ENCODE measurements at places on chromosomes 5 and 9.

- no peak for DNase-seq
Measured at GRCh38 chr9:70400107-70400892, 14.2 kb downstream of the KLF9 start.

- no peak for DNase-seq
Measured at GRCh38 chr5:100553209-100553608, 18.0 kb downstream of the FAM174A start.

DNA sequence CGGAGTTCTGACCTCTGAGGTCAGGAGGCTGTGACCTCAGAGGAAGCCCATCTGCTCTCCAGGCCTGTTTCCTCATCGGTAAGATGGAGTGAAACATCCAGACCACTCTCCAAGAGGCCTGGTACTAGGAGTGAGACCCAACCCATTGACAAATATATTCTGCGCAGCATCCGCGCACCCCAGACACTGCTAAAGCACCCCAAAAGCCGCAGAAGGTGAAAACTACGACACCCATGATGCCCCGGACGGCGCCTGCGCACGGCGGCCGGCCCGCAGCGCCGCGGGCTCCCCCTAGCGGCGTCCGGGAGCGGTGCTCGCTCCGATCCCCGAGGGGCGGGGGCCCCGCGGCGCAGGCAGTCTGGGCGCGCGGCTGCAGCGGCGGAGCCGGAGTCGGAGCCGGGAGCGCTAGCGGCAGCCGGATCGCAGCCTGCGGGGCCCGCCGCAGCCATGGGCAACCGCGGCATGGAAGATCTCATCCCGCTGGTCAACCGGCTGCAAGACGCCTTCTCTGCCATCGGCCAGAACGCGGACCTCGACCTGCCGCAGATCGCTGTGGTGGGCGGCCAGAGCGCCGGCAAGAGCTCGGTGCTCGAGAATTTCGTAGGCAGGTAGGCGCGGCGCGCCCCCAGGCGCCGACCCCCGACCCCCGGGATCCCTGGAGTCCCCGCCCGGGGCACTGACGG lies at the start of gene DNM1:
Gene DNM1 (plus strand): TSS at position 356 of the 683 bp plus-strand sequence. CDS start 92 bp downstream, at position 448.
- peak; percentile 75 for DNase-seq

DNA sequence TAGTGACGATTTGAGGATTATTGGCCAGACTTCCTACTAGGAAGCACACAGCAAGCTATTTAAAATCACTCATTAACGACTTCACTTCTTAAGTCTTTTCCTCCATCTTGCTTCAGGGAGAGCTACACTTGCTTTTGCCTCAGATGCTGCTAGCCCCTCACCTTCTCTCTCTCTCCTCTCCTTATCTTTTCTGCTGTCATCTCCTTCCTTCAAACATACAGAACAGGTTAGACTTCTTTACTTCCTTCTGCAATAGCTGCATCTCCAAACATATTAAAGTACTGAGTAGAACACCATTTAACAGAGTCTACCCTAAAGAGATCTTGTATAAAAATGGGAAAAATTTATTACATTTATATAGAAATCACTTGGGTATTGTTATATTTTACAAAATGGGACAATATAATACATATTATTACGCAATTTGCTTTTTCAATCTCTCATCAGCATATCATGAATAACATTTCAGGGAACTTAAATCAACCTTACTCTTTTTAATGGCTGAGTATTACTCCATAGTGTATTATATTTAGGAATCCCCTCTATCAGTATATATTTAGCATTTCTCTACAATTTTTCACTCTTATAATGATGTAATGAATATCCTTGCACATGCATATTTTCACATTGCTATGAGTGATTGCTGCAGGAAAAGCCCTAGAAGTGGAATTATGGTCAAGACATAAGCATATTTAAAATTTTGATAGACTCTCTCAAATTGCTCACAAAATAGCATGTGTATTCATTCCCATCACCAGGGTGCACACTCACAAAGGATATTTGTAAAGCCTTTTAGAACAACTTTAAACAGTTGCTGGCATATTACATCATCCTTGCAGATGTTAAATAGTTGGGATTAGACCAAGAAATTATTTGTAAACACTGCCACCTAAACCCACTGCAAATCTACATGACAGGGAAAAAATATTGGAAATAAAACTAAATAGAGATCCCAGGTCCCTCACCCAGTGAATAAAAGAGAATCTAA lies 164.5 kb upstream of the NFIB start:
- DNase-seq: no peak

- DNase-seq: no peak
Measured at GRCh38 chr5:166909040-166909439, 1382.4 kb upstream of the WWC1 start.

- no peak for DNase-seq
Measured at GRCh38 chr5:668283-668995, 24.7 kb downstream of the TPPP start.

DNA sequence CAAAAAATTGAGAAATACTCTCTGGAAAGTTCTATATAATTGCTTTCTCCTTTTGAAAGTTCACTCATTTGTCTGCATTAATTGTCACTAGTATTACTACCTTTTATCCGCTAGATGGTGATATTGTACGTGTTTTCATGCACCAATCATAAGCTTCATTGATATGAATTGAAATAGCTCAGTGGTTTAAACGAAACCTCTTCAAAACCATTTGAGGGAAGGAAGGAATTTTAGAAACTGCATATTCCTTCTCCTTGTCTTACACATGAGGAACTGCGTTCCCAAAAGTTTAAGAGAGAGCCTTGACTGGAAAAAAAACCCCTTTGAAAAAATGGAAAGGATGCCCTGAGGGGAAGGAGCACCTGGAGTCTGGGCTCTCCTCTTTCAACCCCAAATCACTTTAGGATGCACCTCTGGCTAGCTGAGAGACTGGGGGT lies 98.6 kb downstream of the YTHDC2 start:
- peak; percentile 23 for DNase-seq

DNA sequence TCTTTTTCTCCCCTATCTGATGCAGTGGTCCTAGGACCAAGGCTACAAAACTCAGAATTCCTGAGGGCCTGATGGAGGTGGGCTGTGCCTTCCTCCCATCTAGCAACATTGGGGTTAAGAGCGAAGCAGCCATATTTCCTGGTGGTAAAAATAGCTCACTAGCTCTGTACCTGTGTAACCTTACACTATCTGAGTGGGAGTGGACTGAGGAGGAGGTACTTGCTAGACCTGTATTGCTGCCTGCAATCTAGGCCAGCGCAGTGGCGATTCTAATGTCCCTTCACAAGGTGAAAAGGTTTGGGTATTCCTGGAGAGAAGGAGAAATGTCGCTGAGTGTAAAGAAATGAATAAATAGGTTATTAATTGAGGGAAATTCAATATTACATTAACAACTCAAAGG lies 80.2 kb upstream of the LIFR start:
- DNase-seq: no peak

GRCh38 chr5:32909207-32909606 lies 198.1 kb downstream of the NPR3 start:
- DNase-seq: no peak

DNA sequence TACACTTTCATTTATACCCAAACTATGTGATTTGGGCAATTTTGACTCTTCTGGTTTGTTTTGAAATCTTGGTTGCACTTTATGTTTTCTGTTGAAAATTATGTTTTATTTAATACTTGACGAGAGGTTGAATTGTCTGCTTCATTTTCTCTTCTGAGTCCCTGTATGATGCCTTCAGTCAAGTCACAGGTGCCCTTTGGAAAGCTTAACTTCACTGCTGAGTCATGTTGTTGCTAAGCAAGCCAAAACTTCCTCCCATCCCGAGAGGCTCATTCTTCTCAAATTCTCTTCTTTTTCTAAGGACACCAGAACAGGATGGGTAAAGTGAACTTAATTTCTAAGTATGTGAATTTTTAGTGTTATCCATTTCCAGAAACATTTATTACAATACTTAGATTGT lies 455.3 kb upstream of the PTGER4 start:
- DNase-seq: no peak

DNA sequence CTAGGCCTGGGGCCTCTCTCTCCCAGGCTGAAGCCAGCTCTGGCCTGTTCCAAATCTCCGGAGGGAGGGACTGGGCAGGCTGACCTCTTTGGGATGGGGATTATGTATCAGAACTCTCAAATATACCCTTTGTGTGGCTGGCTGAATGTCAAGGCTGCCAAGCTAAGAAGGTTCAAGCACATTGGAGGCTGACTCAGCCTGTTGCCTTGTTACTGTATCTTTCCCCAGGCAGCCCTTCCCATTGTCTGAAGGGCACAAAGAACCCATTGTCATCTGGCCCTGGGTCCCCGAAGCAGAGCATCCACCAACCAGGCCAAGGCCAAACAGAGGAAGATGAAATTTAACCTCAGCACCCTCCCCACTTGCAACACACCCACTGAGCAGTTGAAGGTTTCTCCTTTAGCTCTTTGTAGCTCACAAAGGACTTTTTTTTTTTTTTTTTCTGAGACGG lies 7.3 kb upstream of the SPARC start:
- no peak for DNase-seq

- no peak for DNase-seq
Measured at GRCh38 chr5:164394686-164395194, 889.3 kb downstream of the MAT2B start.
